ENCODE measurements at places on chromosomes 3 and 15.

GRCh38 chr15:89128320-89129122, 40.3 kb downstream of the ABHD2 start:
- DNase-seq: no peak

- no peak for DNase-seq
These were observed 14.2 kb upstream of the MAPK6 start for GRCh38 chr15:52004806-52005205.

GRCh38 chr3:13016721-13017255, 56.4 kb downstream of the IQSEC1 start:
- no peak for DNase-seq

- DNase-seq: no peak
These were observed 61.2 kb downstream of the PLD1 start for GRCh38 chr3:171749124-171749523.

GRCh38 chr3:49717959-49718857, 1.3 kb downstream of the AMIGO3 start:
- DNase-seq: no peak

DNA sequence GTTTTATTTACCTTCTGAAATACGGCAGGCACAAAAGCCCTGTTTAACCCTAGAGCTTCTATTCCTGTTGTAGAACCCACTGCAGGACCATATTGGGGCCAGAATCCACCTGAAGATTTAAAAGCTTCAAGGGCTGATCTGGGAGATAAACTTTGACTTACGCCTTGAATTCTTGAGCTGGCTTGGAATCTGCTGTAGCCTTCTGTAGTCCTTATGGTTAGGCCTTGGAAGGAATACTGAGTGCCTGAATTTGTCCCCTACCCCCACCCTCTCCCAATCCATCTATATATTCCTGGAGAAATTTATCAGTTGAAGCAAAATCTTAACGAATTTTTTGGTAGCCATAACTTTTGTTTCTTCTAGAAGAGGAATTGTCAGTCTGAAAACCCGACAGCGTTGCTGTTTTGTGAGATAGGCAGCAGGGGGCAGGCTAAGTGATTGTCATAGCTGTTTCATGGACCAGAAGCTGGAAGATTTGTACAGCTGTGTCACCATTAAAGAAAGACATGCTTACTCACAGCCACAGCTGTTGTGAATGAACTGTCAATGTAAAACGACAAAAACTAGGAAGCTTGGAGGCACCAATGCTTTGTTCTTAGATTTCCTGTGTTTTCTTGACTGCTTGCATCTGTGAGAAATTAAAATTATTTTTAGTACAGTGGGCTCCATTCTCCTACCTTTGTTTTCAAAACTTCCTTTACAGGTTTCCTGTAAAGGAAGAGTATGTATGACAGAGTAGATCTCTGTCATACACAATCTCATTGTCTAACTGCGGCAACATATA, 12.8 kb downstream of the LXN start:
- DNase-seq: no peak

DNA sequence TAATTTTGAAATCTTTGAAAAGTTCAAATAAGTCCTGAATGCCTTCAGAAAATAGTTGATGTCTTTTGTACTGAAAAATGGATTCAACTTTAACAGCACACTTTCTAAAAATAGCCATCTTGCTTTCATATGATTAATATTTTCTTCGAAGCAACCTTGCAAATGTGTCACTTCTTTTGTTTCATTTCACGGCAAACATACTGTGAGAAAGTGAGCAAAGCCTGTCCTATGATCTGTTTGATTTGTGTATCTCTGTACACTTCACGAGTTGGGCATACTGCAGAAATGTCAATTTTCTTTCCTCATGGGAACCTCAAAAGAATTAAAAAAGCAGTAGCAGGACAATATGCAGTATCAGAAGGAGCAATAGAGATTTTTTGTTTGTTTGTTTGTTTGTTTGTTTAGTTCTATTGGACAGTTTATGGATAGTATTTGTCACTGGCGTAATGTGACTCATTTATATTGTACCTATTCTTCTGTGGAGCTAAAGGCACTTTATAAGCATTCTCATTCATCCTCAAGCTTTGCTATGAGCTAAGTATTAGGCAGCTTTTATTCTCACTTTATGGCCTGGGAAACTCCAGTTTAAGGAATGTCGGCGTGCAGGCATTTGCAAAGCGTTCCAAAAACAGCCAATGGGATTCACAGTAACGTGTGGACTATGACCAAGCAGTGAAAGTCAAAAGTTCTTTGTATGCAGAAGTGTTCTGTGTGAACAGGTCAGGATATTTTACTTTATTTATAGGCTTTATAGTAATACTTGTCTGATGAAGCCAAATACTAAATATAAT, 572.0 kb downstream of the NAALADL2 start:
- no peak for DNase-seq

DNA sequence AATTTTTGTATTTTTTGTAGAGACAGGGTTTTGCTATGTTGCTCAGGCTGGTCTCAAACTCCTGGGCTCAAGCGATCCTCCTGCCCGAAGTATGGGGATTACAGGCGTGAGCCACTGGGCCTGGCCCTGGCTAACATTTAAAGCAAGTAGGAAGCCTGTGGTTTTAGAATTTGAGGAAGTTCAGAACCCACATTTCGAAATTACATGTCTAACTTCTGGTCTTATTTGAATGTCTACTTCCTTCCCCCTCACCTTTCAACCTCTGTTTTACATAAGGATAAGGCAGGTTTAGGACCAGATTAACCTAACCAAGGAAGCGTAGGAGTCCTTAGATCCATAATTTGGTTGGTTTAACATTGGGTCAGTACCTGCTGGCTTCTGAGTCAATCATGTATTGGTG, 120.5 kb upstream of the PROK2 start:
- DNase-seq: no peak

GRCh38 chr15:97998307-97999071, 38.0 kb downstream of the ARRDC4 start:
- no peak for DNase-seq

GRCh38 chr3:81789691-81790090, 28.2 kb upstream of the GBE1 start:
- DNase-seq: no peak

GRCh38 chr3:71543371-71544016, 40.0 kb downstream of the FOXP1 start:
- no peak for DNase-seq

DNA sequence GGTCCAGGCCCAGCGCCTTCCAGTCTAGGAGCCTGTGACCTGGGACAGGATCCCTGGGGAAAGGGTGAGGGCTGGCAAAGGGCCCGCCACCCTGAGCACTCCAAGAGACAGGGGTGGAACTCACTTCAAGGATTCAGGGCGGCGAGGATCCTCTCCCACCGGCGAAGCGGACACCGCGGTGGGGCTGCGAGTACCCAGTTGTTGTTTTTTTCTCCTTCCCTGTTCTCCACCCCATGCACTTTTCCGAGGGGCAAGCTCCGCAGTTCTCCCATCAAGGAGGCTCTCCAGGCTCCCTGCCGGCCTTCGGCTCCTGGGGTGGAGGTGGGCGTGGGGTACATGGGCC, 387 bp upstream of the PAQR5 start:
- no peak for DNase-seq

Data from NCI-H748 treated with DMSO at 0.1 percent for 48 hours (cell line).